ENCODE measurements at places on chromosomes 12 and 14. TPM values are rescaled to one million over a fixed set of nuclear protein-coding genes. Genes with fewer than 3 reads are reported as not detected.

The CLECL1 gene
- total RNA-seq: 0.35 TPM

The CDCA3 gene
- 18.0 TPM for total RNA-seq

The SLCO1A2 gene
- total RNA-seq: not detected

The GARIN6 gene
- total RNA-seq: not detected

The MIP gene
- total RNA-seq: not detected

The ITGB7 gene
- total RNA-seq: 3.7 TPM

The RFX4 gene
- total RNA-seq: not detected

The TAS2R8 gene
- 0.18 TPM for total RNA-seq

The GPN3 gene
- total RNA-seq: 18.9 TPM

The RNASE1 gene
- total RNA-seq: 198 TPM

The CLEC4C gene
- 0.29 TPM for total RNA-seq

The GLI1 gene
- 13.4 TPM for total RNA-seq

The MIS18BP1 gene
- total RNA-seq: 34.1 TPM

The EMC9 gene
- total RNA-seq: 13.4 TPM

The RPL10L gene
- total RNA-seq: not detected

The MYO1H gene
- total RNA-seq: 0.53 TPM

The NKX2-8 gene
- not detected for total RNA-seq

The P2RX4 gene
- total RNA-seq: 27.0 TPM

The FBLN5 gene
- 153 TPM for total RNA-seq

The CCDC175 gene
- total RNA-seq: 1.5 TPM

The BICDL1 gene
- total RNA-seq: 35.6 TPM

The TRHDE gene
- total RNA-seq: 40.1 TPM

The CLBA1 gene
- 17.3 TPM for total RNA-seq

The LBHD2 gene
- total RNA-seq: not detected

The PLEKHH1 gene
- total RNA-seq: 18.6 TPM

The CTSG gene
- total RNA-seq: 27.3 TPM

The DCN gene
- 388 TPM for total RNA-seq

The ANKS1B gene
- total RNA-seq: 8.7 TPM

The KRT2 gene
- total RNA-seq: not detected

The TDRD9 gene
- total RNA-seq: 1.5 TPM

The DEGS2 gene
- 11.5 TPM for total RNA-seq

The SMCO2 gene
- total RNA-seq: 0.18 TPM

The TAS2R20 gene
- 9.4 TPM for total RNA-seq

All from metanephros (tissue), 2 donors.